ENCODE measurements at places on chromosomes 5 and 9.
A peak's percentile ranks its signal among the peaks of the same experiment; 100 is the strongest.

- no peak for DNase-seq
- peak overlapping the region; percentile 5 for H3K4me3 ChIP-seq
- no peaks in the 10 kb centered on the region for H3K4me1 ChIP-seq
Observed at GRCh38 chr5:176630681-176631222, 277 bp downstream of the EIF4E1B start.

- no peak overlapping the region for H3K4me3 ChIP-seq
- H3K4me1 ChIP-seq, result peaks cover 5% of the 10 kb centered on the region
- H3K27ac ChIP-seq, result no peak overlapping the region
- no peaks in the 10 kb centered on the region for H3K27me3 ChIP-seq
- H3K36me3 ChIP-seq, result no peaks in the 10 kb centered on the region
Observed at GRCh38 chr9:96033896-96034295, 158.4 kb downstream of the ERCC6L2 start.

GRCh38 chr5:26833596-26833995 is 204.8 kb downstream of the CDH9 start:
- H3K27ac ChIP-seq, result no peak overlapping the region
- no peak overlapping the region for H3K4me3 ChIP-seq
- no peaks in the 10 kb centered on the region for H3K27me3 ChIP-seq
- DNase-seq, result no peak

- H3K4me3 ChIP-seq, result peak overlapping the region; percentile 62
- peak overlapping the region; percentile 87 for H3K27ac ChIP-seq
- peaks cover 3% of the 10 kb centered on the region for H3K36me3 ChIP-seq
- H3K4me1 ChIP-seq, result no peaks in the 10 kb centered on the region
- DNase-seq, result peak; percentile 62
Observed at GRCh38 chr9:19127871-19128500, 694 bp upstream of the PLIN2 start.

DNA sequence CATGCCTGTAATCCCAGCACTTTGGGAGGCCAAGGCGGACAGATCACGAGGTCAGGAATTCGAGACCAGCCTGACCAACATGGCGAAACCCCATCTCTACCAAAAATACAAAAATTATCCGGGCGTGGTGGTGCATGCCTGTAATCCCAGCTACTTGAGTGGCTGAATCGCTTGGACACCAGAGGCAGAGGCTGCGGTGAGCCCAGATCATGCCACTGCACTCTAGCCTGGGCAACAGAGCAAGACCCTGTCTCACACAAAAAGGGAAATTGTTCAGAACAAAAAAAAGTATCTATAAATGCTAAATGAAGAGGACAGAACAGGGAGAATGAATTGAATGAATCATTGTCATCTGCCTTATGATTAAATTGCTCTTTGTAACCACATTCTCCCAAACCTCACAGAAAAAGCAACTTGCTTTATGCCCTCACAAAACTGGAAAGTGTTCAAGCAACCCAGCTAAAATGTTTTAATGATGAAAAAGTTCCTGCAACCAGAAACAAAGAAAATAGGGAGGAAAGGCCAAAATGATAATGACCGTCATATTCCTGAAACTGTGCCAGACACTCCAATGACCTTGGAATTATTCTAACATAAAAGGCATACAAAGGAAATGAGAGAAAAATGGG is 83.7 kb downstream of the SERINC5 start:
- H3K4me1 ChIP-seq, result no peaks in the 10 kb centered on the region
- no peaks in the 10 kb centered on the region for H3K27me3 ChIP-seq
- no peak for DNase-seq
- H3K27ac ChIP-seq, result no peak overlapping the region
- H3K36me3 ChIP-seq, result peaks cover 4% of the 10 kb centered on the region

- DNase-seq, result no peak
- no peaks in the 10 kb centered on the region for H3K36me3 ChIP-seq
- no peaks in the 10 kb centered on the region for H3K4me1 ChIP-seq
- no peaks in the 10 kb centered on the region for H3K27me3 ChIP-seq
- H3K27ac ChIP-seq, result no peak overlapping the region
Observed at GRCh38 chr5:116276952-116277351, 192.1 kb downstream of the COMMD10 start.

GRCh38 chr5:151154931-151155774 is 2.4 kb downstream of the ANXA6 start:
- H3K27me3 ChIP-seq, result no peaks in the 10 kb centered on the region
- H3K4me1 ChIP-seq, result peaks cover 3% of the 10 kb centered on the region
- no peak for DNase-seq
- peak overlapping the region; percentile 21 for H3K4me3 ChIP-seq
- peak overlapping the region; percentile 37 for H3K27ac ChIP-seq
- H3K36me3 ChIP-seq, result no peaks in the 10 kb centered on the region

DNA sequence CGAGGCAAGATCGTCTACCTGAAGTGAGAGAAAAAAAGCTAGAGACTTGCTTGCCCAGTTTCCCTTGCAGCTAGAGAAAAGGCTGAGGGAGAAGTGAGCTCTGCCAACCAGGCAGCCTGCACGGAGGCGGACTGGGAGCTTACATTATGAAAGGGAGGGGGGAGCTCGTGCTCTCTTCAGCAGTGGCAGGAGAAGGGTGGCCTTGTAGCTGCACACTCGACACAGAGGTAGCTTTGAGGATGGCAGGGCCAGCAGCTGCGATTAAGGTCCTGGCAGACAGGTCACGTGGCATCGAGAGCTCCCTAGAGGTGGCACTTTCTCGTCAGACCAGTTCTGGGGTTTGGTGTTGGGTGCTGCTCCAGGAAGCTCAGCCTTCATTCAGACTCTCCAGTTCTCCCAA is 26.7 kb downstream of the APBA1 start:
- DNase-seq, result no peak
- H3K4me1 ChIP-seq, result no peaks in the 10 kb centered on the region
- no peak overlapping the region for H3K27ac ChIP-seq
- H3K27me3 ChIP-seq, result no peaks in the 10 kb centered on the region
- H3K36me3 ChIP-seq, result no peaks in the 10 kb centered on the region
- H3K4me3 ChIP-seq, result no peak overlapping the region

DNA sequence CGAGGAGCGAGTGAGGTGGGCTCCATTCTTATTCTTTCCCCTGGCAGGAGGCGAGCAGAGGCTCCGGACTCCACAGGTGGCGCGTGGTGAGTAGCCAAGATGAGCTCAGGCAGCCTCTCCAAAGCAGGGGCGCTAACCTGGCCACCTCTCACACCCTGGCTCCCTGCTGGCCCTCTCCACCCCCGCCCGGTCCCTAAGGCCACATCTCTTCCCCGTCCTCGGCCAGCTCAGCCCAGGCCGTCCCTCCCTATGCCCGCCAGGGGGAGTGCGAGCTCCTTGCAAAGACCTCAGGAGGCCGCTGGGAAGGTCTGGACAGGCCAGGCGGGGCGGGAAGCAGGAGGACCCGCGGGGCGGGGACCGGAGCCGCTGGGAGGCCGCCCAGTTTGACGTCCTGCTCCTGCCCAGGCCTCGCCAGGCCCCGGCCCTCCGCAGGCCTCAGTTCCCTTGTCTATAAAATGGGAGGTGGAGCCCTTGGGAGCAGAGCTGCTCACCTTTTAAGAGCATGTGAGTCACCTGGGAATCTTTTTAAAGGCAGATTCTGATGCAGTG is 46.3 kb upstream of the GGTA1 start:
- no peaks in the 10 kb centered on the region for H3K4me1 ChIP-seq
- no peak overlapping the region for H3K4me3 ChIP-seq
- no peaks in the 10 kb centered on the region for H3K27me3 ChIP-seq
- peak; percentile 99 for DNase-seq

Measured in aorta (tissue), 5 donors.